ENCODE measurements at places on chromosomes 6 and 20.

GRCh38 chr6:83417880-83418663 lies 12.8 kb downstream of the ME1 start:
- no peak for DNase-seq

GRCh38 chr6:73521351-73521985 lies 636 bp upstream of the EEF1A1 start:
- DNase-seq = no peak

DNA sequence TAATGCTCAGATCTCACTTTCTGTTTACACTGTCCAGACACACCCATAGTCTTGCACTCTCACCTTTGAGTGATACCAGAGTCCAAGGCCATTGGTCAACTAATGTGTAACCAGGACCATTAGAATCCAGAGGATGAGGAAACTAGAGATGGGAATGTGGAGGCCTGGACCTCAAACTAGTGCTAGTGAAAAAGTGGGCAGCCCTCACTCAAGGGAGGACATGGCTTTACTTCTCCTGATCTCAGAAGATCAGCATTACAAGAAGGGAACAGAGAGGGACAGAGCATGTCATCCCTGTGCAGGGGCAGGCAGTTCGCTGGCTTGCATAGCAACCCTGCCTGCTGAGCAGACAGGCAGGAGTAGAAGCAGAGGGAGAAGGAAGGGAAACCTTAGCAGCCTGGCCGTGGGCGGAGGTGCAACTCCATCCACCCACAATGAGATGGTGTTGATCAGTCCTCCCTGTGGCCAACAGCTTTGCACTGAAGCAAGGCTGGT lies 22.6 kb upstream of the XRN2 start:
- no peak for DNase-seq

DNA sequence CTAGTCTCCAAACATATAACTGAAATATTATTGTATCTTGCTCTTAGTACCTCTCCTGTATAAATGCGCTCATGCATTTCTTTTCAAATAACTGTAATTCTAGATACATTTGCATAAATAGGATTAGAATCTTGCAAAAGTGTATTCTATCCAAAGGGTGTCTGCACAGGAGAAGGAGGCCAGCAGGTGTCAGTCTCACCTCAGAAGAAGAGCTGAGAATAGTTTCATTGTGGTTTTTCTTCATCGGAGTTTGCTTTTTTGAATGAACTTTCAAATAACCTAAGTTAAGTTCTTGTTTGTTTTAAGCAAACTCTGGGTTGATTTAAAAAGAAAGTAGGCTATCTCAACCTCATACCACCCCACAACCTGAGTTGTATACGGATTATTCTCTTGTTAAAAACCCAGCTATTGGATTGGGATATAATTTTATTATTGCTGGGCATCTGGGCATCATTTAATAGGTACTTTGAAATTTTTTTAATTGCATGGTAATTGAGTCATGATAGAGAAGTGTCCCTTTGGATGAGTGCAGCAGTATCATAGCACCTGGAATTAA lies 125.0 kb upstream of the MLIP start:
- no peak for DNase-seq

DNA sequence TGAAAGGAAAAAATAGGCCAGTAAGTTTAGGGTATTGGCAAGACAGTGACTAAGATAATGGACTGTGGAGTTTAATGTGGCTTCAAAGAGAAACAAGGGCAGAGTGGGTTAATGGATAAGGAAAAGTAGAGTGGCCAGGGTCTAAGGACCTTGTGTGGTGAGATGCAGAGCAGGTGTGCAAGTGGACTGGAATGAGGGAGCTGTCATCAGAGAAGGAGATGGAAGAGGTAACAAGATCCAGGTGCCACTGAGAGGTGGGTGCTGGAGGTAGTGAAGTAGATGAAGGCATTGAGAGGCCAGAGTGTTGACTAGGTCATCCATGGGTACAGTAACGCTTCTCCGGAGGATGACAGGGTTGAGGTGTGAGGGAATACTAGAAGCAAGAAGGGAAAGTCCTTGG lies 136.1 kb downstream of the QRSL1 start:
- DNase-seq = no peak

GRCh38 chr6:117143647-117144046 lies 121.7 kb upstream of the VGLL2 start:
- DNase-seq = no peak

DNA sequence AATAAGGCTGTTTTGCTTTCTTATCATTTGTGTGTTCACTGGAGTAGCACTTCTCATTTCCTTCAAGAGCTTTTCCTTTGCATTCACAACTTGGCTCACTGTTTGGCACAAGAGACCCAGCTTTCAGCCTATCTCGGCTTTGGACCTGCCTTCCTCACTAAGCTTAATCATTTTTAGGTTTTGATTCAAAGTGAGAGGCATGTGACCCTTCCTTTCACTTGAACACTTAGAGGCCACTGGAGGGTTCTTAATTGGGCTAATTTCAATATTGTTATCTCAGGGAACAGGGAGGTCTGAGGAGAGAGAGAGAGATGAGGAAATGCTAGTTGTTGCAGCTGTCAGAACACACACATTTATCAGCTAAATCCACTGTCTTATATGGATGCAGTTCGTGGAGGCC lies 82.9 kb upstream of the SCAF8 start:
- DNase-seq = no peak

DNA sequence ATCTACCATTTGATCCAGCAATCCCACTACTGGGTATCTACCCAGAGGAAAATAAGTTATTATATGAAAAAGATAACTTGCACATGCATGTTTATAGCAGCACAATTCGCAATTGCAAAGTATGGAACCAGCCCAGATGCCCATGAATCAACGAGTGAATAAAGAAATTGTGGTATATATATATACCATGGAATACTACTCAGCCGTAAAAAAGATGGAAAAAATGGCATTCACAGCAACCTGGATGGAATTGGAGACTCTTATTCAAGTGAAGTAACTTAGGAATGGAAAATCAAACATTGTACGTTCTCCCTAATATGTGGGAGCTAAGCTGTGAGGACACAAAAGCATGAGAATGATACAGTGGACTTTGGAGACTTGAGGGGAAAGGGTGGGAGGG lies 100.0 kb upstream of the ADGRF4 start:
- DNase-seq = no peak

- no peak for DNase-seq
These were observed 56.7 kb upstream of the SGK1 start for GRCh38 chr6:134374491-134375219.

DNA sequence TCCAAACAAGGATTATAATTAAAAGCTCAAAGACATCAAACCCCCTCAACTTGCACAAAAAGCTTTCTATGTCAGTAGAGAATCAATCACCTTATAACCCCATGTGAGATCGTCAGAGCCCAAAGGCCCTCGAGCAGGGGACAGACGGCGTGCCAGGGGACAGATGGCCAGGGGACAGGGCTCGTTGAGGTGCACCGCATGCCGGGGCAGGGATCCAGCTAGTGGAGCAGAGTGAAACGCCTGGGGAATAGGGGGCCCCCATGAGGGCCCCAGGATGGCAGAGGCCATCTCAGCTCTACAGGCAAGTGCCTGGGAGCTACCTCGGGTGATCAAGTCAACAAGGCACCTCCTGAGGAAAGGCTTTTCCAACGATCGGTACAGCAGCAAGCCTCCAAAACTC lies 28.6 kb downstream of the DIDO1 start:
- DNase-seq = no peak

Measured in effector CD4-positive, alpha-beta T cell (primary cell).